ENCODE measurements at places on chromosomes 13 and 19.

DNA sequence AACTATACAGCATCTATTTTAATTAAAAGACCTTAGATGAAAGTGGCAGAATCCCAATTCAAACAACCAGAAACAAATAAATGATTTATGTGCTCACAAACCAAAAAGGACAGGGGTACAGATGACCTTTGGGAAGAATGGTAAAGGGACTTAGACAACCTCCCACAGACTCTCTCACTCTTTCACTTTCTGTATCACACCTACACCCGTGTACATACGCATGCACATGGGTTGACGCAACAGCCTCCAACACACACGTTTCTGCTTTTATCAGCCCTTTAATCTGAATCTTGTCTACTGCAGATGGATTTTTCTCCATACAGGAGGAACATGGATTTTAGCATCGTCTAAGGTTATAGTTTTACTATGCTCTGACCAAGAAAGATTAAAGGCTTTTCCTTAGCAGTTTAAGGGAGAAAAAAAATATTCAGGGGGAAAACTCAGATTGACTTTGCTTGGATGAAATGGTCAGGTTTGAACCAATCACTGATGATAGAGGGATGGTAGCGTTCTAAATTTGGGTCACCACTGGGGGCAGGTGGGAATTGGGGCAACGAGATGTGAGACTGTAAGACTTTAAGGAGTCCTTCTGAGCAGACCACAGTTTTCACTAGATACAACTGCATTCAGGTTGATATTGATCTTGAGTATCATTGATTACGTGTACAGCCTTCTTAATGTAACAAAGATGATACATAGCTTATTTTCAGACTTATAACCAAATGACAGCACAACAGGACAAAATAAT lies 166.1 kb downstream of the ITGBL1 start:
- DNase-seq, result no peak

GRCh38 chr13:59677966-59678814 lies 485.5 kb downstream of the DIAPH3 start:
- no peak for DNase-seq

GRCh38 chr19:4058693-4059452 lies 7.8 kb downstream of the ZBTB7A start:
- no peak for DNase-seq

DNA sequence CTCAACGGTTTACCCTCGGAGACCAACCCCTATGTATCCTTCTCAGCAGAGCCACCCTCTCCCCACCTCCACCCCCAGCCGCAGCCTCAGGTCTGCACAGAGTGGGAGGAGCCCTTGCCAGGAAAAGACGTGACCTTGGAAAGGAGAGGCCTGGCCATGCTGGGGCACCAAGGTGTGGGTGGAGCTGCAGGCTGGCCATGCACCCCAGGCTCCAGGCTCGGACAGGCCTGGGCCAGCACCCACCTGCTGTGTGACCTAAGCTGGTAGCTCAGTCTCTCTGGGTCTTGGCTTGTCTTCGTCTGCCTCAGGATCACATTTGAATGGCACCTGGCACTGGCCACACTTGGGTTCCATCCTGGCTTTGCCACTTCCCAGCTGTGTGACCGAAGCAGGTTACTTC lies 29.5 kb downstream of the CCDC8 start:
- DNase-seq, result no peak

DNA sequence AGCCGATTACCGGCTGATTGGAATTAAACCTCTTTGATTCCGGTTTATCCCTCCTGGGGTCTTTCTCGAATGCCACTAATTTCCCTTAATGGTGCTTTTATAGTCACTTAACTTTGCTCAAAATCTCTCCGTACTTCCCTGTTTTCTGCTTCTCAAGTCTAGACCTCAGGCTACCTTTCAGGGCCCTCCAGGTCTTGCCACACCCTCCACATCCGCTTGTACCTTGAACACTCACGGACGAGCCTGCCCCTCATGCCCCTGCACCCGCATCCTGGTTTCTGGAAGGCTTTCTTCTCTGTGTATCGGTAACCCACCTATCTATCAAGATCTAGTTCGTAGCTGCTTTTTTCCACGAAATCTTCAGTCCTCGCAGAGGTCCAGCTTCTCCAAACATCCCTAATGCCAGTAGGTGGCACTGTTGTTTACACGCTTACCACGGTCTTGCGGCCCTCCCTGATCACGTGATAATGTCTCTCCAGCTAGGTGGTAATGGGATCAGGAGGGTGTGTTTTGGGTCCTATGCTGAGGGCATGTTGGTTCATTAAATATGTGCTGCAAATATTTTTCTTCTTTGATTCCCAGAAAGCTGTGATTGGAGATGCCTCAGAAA lies 13.8 kb downstream of the ATP12A start:
- peak; percentile 12 for DNase-seq

- DNase-seq, result no peak
These were observed 26.2 kb downstream of the CSNK1G2 start for GRCh38 chr19:1967087-1967608.

DNA sequence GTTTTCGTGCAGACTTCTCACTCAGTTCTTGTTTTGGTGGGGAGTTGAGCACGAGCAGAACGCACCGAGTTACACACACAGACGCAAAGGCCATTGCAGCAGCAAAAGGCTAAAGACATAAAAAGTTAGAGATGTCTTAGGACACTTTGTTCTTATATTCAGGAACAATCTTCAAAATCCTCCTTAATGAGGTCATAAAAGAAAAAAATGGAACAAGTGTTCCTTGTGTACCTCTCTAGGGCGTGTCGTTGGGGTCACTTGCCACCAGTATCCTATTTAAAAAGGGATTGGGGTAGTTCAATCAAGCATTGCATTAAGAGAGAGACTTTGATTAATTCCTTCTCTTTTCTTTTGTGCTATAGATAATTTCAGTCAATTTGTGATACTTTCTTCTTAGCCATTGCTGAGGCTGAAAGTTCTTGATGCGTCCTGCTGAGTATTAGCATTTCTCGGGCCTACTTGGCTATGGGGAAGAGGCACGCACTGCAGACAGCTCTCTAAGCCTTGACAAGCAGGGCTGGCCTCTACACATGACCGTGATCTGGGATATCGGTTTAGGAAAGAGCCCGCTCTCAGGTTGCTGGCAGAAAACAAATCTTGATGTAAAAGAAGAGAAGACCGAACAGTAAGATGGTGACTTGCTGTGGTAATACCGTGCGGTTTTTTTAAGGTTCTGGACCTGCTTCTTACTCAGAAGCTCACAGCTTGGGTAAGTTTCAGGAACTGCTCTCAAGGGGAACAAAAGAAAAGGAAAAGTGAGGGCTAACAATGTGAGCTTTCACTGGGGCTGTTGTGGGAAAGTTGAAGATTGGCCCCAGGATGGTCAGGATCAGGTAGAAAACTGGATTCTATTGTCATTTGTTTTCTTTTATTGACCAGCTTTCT lies 223.6 kb downstream of the TM9SF2 start:
- DNase-seq, result no peak

- no peak for DNase-seq
These were observed 14.4 kb downstream of the CDC16 start for GRCh38 chr13:114249077-114249476.

- DNase-seq, result no peak
These were observed 11.8 kb downstream of the PPP1R37 start for GRCh38 chr19:45104658-45105349.

GRCh38 chr13:30181888-30182651 lies 125.3 kb downstream of the KATNAL1 start:
- DNase-seq, result no peak

GRCh38 chr13:74005320-74006157 lies 128.7 kb downstream of the KLF12 start:
- no peak for DNase-seq

DNA sequence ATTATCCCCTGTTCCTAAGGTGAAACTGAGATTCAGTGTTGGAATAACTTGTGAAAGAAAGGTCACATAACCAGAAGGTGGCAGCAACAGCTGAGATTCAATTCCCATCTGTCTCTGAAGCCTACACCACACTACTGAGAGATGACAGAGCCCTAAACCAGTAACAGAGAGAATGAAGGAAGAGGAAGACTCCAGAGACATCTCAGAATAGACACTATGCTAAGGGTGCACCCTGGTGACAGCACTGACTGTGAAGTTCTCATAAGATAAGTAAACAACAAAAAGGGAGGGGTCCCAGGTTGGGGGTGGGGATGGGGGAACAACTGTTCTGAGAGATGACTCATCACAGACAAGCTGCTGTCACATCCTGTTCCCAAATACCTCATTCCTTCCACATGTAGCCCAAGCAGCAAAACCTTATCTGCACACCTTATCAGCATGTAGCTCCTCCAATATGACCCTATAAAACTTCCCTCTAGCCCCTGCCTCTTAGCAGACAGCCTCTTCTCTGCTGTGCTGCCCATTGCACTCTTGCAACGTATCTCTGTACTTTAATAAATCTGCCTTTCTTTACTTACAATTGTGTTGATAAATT lies 46.5 kb downstream of the UTP14C start:
- no peak for DNase-seq

DNA sequence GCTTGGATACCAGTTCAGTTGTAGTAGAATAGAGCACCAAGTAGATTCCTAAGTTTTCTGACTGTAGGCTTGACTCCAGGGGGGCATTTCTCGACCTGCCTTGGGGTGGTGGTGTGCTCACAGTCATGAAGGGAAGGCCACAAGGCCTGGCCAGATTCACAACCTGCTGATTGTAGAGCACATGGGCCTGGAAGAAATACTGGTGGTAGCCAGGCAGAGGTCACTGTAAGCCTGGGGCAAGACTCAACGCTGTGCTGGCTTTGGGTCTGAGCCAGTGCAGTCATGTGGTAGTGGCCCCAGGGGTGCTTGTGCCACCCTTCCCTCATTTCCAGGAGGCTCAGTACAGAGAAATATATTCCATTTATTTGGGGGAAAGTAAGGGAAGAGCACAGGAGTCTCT lies 832.3 kb upstream of the SLC10A2 start:
- no peak for DNase-seq

DNA sequence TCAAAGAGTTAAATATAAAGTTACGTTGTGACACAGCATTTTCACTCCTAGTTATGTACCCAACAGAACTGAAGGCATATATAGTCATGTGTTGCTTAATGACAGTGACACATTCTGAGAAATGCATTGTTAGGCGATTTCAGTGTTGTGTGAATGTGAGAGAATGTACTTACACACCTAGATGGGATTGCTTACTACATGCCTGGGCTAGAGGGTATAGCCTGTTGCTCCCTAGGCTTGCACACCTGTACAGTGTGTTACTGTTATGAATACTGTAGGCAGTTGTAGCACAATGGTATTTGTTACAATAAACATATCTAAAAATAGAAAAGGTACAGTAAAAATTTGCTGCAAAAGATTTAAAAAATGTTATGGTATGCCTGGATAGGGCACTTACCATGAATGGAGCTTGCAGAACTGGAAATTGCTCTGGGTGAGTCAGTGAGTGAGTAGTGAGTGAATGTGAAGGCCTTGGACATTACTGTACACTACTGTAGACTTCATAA lies 89.2 kb downstream of the DHRS12 start:
- no peak for DNase-seq

DNA sequence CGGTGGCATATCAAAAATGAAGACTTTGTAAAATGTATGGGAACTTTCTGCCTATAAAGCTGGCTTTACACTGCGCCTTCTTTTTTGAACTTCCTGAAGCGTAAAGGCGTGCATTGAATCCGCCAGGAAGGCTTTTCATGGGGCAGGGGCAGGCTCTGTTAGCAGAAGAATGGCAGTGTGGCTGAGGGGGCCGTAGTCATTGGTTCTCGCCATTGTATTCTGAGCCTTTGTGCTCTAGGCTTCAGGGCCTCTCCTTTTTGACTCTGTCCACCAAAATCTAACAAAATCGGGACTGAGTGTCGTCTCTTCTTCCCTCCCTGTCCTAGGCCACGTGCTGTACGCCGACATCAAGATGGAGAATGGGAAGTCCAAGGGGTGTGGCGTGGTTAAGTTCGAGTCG lies 14.1 kb downstream of the PRAM1 start:
- DNase-seq, result no peak

GRCh38 chr13:19927117-19927748 lies 31.3 kb upstream of the ZMYM2 start:
- no peak for DNase-seq

DNA sequence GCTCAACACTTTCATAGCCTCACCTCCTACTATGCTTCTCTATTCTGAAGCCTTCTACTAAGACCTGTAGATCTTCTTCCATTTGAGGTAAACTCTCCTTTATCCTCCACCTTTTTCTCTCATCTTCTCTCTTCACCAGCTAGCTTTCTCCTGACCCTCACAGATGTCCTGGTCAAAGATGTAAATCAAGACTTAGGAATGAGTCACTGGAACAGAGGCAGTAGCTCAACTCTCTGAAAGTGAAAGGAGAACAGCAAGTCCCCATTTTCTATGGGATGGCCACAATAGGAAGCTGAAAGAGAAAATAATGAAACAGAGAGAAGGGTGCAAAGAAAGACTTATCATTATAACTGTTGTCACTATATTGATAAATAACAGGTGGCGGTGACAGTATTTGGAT lies 86.1 kb upstream of the DOCK9 start:
- DNase-seq, result no peak

DNA sequence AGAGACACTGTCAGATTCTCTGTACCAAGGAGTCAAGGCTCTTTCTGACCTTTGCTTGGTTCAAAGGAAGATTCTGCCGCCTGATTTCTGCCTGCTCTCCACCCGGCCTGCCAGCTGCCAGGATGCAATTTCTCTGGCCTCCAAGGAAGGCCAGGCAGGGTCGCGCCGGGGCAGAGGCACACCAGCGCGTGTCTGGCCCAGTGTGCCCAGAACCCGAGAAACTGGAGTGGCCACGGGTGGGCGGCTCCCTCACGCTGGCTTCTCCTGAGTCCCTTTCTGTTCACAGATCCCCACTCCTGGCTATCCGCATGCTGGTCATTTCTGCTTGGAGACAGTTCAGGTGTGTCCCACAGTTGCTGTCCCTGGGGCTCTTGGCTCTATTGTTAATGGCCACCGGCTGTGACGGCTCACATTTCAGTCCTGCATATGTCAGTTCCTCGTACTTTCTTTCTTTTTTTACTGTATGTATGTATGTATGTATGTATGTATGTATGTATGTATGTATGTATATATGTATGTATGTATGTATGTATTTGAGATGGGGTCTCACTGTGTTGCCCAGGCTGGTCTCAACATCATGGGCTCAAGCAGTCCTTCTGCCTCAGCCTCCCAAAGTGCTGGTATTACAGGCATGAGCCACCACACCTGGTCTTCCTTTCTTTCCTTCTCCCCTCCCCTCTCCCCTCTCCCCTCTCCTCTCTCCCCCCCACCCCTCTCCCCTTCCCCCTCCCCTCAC lies 16.9 kb downstream of the TMPRSS9 start:
- DNase-seq, result no peak

DNA sequence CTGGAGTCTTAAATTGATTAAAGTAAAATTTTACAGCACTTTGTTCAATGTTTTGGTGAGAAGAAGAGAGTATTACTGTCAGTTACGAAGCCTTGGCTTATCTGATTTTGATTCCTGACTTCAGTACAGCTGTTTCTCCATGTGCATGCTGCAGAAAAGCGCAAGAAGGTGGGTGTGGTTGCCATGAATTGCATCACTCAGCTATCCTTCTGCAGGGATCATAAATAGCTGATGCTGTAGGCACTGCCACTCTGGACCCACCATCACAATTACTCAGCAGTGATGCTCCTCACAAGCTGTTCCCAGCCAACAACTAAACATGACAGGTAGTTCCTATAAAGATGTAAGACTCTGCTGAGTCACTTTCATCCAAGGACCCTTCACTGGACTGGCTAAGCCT lies 321.2 kb downstream of the IRS2 start:
- DNase-seq, result no peak

GRCh38 chr13:48653472-48653939 lies at the start of gene CYSLTR2:
TSS of gene CYSLTR2 (plus strand) at chr13:48653929. CDS start at chr13:48706818, 52,889 bp downstream.
- peak; percentile 27 for DNase-seq

GRCh38 chr19:35061583-35062373 lies 20.3 kb downstream of the HPN start:
- DNase-seq, result no peak
